ENCODE measurements at places on chromosomes 16 and 17.
A peak's percentile ranks its signal among the peaks of the same experiment; 100 is the strongest.

- no peak for DNase-seq
Observed at GRCh38 chr17:71628306-71628705, 492.5 kb upstream of the SOX9 start.

- DNase-seq = no peak
Observed at GRCh38 chr16:18783430-18784341, 6.4 kb downstream of the RPS15A start.

DNA sequence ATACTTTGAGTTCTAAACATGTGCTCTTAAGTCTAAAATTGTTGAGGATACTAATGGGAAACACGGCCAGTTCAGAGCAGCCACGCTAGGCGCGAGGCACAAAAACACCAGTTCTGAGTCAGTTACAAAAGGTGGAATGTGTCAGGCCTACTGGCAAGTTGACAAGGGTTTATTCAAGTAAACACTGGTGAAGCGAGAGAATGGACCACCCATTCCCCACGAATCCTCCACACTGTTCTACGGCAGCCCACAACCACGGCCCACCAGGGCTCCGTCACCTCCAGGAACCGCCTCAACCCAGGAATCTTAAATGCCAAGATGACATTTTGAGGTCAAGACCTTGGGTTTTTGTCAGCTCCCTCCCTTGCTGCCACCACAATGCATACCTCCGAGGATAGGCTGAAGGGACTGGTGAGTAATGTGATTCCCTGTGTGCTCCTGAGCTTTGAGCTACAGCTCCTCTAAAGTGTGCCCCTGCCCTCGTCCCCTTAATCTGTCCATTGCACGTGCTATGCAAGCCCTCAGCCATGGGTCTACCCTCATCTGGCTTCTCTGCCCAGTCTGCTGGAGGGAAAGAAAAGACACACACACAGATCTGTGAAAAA is 28.5 kb upstream of the TRAP1 start:
- no peak for DNase-seq

GRCh38 chr16:80433623-80434022 is 107.2 kb upstream of the DYNLRB2 start:
- no peak for DNase-seq

DNA sequence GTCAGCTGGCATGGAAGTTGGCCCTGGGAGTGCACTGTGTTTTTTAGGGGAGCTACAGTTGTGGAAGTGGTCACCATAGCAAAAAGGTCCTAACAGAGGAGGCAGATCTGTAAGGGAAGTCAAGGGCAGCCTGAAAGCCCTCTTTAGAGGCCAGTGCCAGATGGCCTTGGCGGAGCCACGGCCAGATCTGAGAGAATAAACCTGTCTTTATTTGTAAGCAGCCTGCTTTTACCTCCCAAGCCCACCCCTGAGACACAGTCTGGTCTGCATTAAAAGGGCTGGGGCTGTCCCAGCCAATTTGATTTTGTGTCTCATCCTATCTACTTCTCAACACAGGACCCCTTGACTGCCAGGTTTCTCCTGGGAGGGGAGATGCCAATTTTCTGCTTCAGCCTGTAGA is 51.0 kb upstream of the NOL11 start:
- DNase-seq = no peak

GRCh38 chr17:79557276-79558090 is 53.4 kb downstream of the RBFOX3 start:
- DNase-seq = peak; percentile 16

DNA sequence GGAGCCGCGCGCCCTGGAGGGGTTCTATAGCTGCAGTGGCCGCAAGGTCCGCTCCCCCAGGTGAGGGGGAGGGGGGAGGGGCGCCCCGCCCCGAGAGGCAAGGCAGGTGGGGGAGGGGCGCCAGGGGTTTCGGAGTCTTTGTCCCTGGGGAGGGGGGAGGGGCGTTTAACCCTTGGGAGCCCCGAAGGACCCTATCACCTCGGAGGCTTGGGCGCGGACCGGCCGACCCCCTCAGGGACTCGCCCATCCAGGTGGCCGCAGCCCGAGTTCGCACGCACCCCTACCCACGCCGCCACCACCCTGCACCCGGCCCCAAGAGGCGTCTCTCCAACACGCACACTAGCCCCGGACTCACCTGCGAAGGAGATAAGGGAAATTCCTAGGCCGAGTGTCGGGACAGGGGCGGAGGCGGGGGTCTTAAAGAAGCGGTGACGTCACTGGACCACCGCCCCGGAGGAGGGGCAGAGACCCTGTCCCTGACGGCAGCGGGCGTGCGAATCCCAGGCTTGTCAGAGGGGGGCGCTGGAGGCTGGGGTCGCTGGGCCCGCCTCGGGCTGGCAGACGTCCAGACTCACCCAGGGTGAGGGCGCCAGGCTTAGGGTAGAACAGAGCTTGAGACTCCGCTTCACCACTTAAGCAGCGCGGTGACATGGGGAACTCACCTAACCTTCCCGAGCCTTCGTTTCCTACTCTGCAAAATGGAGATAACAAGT is at the start of gene CLDN6:
TSS of gene CLDN6 (minus strand) at position 390 of the 713 bp plus-strand sequence. CDS start 2,162 bp downstream, outside the sequence.
- no peak for DNase-seq

- peak; percentile 64 for DNase-seq
Observed at GRCh38 chr17:1769822-1770477, 8.1 kb downstream of the SERPINF1 start.

DNA sequence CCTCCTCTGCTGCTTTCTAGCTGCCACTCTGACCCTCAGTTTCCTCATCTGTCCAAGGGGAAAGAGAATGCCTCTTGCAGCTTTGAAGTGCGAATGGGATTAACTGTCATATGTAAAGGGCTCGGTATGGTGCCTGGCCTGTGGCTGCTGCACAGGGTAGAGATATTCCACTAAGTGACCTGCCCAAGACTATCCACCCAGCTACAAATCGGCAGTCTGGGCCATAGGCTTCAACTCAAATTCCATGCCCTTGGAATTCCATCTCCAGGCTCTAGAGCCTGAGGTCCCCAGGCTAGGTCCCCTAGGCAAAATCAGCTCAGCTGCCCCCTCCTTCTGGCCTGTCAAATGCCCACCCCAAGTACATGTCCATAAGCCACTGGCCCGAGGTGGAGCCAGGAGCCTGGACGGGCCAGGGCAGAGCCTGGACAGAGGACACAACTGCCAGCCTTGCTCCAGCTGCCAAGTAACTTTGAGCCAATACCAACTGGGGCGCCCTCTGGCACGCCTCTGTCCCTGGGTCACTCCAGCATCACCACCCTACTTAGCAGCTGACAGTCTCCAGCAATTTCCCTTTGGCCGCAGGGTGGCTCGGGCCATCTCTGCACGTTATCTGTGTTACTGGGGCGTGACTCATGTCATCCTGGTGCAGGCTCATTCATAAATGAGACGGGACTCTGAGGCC is 57.2 kb downstream of the SDK2 start:
- DNase-seq = peak; percentile 60
